Stimulated activated CD8-positive, alpha-beta memory T cell treated with anti-CD3 and anti-CD28 coated beads, Interleukin-15, amount 100 ng/mL, for 4 hours (primary cell): ENCODE measurements at places on chromosomes 1 and 21.

DNA sequence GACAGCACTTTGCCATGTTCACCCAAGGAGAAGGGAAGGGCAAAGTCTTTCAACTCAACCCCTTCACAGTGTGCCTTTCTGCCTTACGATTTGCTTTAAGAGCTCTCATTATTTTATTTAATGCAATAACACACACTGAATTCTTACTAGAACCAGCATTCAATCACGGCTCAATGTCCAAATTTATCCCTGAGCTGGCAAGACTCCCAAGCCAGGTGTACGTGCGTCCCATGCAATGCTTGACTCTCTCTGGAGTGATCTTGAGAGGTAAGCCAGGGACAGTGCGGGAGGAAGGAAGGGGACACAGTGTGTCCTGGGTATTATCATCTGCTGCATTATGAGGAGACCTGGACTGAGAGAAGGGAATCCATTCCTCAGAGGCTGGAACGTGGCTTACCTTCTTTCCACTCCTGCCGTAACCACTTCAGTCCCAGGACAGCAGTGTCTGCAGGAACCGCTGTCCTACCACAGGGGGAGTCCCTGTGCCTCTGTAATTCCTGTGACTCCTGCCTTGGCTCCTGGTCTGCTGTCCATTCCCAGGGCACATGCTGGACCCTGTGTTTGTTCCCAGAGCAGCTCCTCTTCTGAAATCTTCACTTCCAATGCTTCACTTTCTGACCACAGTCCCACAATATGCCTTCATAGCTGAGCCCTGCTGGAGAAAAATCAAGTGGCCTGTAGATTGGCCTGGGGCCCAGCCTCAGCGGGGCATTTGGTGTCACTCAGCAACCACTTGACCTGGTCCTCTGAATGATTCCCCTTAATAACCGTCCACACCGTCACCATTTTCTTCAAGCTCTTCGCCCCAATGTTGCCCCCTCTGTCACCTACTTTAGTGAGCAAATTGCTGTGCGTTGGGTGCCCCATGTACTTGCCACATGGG, 28.6 kb upstream of the STUM start:
- DNase-seq = no peak

GRCh38 chr1:14930247-14930965, 223.1 kb upstream of the TMEM51 start:
- DNase-seq = no peak

DNA sequence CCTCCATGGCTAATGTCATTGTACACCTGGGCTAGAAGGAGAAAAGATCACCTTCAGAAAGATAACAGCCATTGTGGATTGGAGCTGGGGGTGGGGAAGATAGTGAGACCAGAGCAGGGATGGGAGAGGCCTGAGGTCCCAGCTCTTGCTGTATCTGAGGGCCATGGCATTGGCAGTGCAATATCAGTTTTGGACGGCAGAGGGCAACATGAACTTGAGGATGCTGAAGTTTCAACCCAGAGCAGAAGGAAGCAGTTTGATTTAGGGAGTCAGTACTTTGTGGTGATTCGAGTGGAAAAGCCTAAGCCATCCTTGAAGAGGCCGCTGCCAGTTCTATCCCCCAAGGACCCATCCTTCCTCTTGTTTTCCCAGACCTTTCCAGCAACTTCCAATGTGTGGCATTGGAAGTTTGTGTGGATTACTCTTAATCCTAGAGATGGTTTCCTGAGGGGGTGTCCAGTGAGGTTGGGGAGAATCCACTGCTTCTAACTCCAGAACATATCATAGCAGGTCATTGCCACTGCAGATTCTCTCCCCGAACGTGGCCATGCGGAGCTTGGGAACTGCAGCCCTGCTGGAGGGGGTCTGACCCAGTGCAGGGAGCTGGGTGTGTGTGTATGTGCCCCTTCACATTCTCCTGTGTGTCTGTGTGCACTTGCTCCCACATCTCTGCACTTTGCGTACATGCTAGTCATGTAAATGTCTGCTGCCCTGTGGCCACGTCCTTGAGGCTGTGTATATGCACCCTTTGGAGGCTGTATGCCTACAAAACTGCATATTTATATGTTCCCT, 24.1 kb downstream of the SLC26A9 start:
- peak; percentile 7 for DNase-seq

DNA sequence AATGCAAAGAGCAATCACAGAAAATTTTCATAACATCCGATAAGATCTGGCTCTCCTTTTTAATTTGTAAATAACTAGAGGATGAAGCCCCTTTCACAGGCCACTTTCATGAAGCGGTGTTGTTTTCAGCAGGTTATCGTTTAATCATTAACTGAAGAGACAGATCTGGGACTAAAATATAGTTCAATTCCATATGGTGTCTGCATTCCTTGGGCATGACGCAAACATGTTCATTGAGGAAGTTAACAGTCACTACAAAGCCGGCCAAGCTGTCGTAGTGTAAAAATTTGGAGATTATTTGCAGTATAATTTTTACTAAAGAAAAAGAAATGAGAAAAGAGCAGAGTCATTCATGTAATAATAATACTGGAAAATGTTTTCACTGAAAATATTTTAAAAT, 565.2 kb upstream of the ADAMTS5 start:
- DNase-seq = no peak

DNA sequence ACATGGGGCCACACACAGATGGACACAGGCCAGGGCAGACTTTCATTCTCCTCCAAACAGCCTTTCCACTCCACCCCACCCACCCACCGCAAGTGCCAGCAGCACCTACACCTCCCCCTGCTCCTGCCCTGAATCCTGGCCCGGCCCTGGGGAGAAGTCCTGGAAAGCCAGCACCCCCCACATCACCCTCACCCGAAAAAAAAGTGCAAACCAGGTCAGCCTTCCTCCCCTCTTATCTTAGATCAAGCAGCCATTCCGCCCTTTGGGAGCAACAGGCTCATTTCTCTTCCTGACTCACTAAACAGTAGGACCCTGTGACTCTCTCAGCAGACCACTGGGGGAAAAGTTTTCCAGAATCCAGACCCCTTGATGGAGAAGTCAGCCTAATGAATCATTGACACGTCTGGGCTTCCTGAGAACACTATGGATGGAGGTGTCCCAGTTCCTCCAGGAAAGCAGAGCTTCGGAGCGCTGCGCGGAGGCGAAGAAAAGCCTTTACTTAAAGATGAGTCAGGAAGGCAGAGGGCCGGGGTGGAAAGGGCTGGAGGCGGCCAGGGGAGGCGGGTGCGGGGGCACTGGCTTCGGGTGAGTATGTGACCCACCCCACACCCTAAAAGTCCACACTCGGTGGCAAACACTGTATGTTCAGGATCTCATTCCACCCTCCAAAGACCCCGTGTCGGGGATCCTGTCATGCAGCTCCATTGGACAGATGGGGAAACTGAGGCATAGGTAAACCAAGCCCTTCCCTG, 588.7 kb downstream of the MATN1 start:
- DNase-seq = no peak

GRCh38 chr1:233097959-233098580, 147.7 kb downstream of the NTPCR start:
- no peak for DNase-seq

- DNase-seq = no peak
Measured at GRCh38 chr1:154802336-154802969, 67.6 kb downstream of the KCNN3 start.

GRCh38 chr1:207703712-207704111, 48.1 kb upstream of the CD46 start:
- no peak for DNase-seq

DNA sequence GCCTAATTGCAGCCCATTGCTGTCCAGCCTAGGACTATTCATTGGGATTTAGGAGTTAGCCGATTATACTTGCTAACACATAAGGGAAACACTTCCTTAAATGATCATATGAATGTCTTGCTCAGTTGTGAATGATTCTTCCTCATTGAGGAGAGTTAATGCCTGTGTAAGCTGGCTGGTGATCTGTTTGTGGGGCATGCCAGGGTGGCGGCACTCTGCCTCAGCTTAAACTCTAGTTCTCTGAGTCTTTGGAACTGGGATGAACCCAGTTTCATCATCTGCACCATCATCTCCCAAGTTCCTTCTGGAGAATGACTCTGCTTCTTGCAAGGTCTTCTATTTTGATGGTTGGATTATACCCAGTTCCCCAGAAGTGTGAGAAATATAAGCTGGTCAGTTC, 23.9 kb upstream of the SLAMF6 start:
- DNase-seq = no peak

DNA sequence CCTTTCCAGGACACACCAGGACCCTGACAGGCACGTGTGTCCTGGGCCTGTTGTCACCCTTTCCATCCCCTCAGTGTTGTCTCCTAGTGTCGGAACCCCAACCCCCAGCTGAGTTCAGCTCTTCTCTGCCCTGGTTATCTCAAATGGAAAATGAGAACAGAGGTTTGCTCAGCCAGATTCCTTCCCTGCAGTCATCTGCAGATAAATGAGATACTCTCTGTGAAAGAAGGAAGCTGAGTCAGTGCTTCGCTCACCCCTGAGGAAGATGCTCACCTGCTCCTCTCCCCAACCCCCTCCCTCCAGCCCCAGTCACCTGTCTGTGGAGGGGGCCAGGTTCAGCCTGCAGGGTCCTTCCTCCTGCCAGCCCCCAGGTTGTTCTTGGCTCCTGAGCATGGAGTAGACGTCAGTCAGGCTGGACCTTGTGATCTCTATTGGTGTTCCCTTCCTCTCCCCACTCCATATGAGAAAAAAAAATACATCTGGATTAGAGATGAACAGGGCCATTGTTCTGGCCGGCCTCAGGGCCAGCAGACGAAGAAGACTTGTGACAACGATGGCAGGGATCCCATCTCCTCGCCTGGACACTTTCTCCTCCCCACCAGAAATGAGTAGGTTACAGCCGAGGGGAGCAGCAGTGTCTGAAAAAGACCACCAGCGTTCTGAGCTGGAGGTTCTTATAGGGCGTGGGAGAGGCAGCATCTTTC, 20.9 kb downstream of the PHGDH start:
- DNase-seq = no peak

DNA sequence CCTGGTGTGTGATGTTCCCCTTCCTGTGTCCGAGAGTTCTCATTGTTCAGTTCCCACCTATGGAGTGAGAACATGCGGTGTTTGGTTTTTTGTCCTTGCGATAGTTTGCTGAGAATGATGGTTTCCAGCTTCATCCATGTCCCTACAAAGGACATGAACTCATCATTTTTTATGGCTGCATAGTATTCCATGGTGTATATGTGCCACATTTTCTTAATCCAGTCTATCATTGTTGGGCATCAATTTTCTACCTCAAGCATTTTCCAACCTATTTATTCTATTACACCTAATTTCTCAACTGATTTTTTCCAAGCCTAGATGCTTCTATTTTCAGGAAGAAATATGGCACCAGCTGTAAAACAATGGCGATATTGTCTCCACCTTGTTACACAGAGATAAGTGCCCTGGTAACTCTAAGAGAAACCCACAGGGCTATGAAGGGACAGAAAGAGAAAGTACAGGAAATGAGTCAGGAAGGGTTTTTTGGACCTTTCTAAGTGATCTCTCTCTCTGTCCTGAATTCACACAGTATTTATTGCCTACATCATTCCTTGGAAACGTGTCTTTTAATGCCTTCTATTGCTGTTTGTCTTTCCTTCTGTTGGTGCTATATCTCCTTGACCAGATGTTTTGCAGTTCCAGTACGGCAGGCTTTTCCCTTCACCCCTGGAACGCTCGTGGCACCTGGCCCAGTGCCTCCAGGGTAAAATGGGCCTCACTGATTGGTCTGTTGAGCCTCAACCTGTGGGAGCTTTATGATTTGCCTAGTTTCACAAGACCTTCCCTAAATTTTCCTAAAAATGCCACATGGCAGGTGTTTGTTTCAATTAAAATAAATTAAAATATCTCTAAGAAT, 14.6 kb upstream of the JAK1 start:
- no peak for DNase-seq

DNA sequence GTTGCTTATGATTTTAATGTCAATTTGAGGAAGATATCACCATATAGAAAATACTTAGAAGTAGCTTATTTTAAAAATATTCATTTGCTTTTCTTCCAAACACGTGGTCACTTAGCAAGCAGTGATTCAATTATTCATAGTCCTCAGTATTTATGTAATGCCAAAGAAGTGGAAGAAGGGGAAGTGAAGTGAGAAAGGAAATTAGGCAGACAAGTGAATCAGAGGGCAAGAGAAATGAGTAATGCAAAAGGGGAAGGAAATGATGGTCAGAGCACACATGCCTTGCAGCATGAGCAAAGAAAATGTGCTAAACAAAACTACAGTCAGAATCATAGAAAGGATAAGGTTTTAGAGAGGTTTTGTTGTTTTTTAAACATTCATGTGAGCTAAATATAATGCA, 31.8 kb downstream of the SDCCAG8 start:
- no peak for DNase-seq

- DNase-seq = no peak
Measured at GRCh38 chr1:85360730-85361493, 84.5 kb upstream of the BCL10 start.

- DNase-seq = no peak
Measured at GRCh38 chr1:61081144-61081685, 1.1 kb upstream of the NFIA start.

DNA sequence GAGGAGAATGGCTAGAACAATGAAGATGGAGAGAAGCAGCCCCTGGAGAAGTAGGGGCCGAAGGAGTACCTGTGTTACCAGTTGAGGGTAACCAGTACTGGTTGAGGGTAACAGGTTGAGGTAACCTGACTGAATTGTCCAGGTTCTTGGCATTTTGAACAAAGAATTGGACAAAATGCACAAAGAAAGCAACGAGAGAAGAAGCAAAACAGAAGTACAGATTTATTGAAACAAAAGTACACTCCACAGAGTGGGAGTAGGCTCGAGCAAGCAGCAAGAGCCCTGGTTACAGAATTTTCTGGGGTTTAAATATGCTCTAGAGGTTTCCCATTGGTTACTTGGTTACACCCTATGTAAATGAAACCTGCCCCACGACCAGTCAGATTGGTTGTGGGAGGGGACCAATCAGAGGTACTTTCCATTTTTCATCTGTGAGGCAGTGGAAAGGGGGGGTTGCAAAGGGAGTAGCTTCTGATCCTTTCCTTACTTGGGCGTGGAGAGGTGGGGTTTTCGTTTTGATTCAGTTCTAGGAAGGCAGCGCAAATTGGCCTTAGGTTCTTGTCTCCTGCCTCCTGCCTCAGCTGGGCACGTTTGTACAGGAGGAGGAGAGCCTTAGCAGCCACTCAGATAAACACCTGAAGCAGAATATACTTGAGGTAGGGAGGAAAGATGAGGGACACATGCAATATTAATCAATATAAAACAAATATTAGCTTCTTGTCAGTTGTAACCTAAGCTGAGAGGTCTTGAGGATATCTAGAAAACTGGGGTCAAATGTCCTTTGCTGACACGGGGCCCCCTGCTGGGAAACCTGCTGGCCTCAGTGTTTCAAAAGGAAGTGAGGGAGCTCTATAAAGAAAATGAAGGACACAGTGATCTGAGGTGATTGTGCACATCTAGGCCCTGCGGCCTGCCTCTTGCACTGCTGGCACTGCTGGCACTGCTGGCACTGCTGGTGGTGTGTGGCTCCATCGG, 14.3 kb upstream of the LSM10 start:
- no peak for DNase-seq

DNA sequence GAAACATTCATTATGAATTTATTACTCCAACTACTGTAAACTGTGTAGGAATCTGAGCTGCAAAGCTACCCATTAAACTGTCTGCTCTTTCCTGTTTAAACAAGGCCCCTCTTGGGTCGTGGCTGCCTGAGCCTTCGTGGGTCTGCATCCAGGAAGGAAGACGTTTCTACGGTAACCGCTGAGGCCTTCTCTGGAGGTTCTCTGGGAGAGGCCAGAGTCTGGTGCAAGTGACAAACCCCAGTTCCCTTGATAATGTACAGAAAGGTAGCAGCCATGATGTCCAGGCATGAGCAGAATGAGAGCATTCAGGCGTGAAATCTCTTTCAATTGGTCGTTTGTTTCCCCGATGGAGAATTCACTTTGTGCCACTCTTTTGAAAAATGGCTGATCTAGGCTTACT, 350.2 kb downstream of the PLPP3 start:
- no peak for DNase-seq
